ENCODE measurements at places on chromosomes 5 and 9.

- DNase-seq = no peak
- no peaks in the 10 kb centered on the region for H3K27me3 ChIP-seq
- H3K27ac ChIP-seq = no peak overlapping the region
- no peaks in the 10 kb centered on the region for H3K36me3 ChIP-seq
- peaks cover 3% of the 10 kb centered on the region for H3K4me1 ChIP-seq
Measured at GRCh38 chr9:104872656-104873488, 55.1 kb downstream of the ABCA1 start.

GRCh38 chr9:137317718-137318511, 15.8 kb upstream of the NRARP start:
- no peak overlapping the region for H3K4me3 ChIP-seq
- peak; percentile 45 for DNase-seq
- H3K27me3 ChIP-seq = no peaks in the 10 kb centered on the region
- H3K4me1 ChIP-seq = peaks cover 23% of the 10 kb centered on the region

DNA sequence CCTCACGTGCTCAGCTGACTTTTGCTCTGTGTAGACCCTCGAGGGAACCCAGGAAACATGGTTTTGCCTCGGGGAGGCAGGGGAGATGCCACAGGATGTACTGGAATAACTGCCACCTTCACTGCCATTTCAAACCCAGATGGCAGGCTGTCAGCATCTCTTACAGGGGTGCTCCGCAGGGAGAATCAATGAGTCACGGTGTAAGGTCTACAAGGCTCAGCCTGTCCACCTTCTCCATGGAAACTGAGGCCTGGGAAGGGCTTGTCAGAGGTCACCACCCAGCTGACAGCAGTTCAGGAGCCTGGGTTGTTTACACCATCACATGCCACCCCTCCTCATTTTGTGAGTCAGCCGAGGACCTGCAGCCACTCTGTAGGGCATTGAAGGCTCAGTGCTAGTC, 30.8 kb downstream of the DAB2IP start:
- no peak for DNase-seq
- H3K4me1 ChIP-seq = no peaks in the 10 kb centered on the region
- H3K4me3 ChIP-seq = no peak overlapping the region
- no peak overlapping the region for H3K27ac ChIP-seq
- no peaks in the 10 kb centered on the region for H3K27me3 ChIP-seq

DNA sequence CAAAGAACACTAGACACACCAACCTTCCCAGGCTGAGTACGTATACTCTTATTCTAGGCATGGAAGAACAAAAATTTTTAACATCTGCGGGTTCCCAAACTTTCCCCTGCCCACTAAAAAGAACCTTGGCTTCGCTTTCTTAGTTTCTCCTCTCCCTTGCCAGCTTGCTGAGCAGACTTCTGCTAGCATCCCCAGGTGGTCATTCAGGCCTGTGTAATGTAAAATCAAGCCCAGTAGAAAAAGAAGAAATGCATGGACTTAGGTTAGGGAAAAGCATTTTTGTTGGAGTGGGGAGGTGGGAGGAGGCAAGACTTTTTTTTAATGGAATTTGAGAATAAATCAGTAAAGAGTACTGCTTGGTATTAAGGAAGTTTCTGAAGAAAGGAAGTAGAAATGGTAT, 331.0 kb upstream of the TLE4 start:
- DNase-seq = no peak
- no peak overlapping the region for H3K27ac ChIP-seq
- H3K27me3 ChIP-seq = no peaks in the 10 kb centered on the region
- H3K4me3 ChIP-seq = no peak overlapping the region
- H3K36me3 ChIP-seq = no peaks in the 10 kb centered on the region
- no peaks in the 10 kb centered on the region for H3K4me1 ChIP-seq

DNA sequence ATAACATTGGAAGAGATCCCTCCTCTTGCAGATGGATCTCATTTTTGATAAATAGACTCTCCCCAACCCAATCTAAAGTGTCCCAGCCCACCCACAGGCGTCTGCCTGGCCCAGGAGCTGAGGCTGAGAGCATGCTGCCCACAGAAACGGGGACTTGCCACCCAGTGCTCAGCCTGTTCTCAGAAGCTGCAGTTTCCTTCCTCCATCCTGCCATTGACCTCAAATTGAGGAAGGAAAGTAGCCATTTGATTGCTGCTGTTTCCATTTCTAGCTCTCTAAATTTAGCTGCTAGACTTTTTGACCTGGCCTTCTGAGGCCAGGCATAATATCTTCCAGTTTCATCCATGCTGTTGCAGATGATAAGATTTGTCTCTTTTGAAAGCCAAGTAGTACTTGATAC, 31.1 kb upstream of the FRMD3 start:
- H3K27ac ChIP-seq = no peak overlapping the region
- no peaks in the 10 kb centered on the region for H3K4me1 ChIP-seq
- no peaks in the 10 kb centered on the region for H3K27me3 ChIP-seq
- no peak overlapping the region for H3K4me3 ChIP-seq
- H3K36me3 ChIP-seq = no peaks in the 10 kb centered on the region

DNA sequence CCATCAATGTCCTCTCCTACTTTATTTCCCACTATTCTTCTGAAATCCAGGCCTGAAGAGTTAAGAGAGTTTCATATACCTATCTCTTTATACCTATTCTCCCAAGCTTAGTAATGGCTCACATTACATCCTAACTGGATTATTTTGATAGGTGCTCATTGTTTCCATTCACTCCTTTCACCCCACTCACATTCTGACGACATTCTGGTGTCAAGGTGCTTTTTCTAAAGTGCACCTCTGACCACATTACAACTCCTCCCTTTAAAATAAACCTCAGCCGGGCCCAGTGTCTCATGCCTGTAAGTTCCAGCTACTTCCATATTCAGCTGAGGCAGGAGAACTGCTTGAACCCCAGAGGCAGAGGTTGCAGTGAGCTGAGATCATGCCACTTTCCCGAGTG, 417.1 kb downstream of the BNC2 start:
- H3K27ac ChIP-seq = no peak overlapping the region
- H3K27me3 ChIP-seq = no peaks in the 10 kb centered on the region
- H3K4me3 ChIP-seq = no peak overlapping the region
- H3K36me3 ChIP-seq = no peaks in the 10 kb centered on the region

GRCh38 chr9:36280989-36281388, 22.7 kb upstream of the GNE start:
- H3K4me1 ChIP-seq = no peaks in the 10 kb centered on the region
- no peaks in the 10 kb centered on the region for H3K36me3 ChIP-seq
- no peak for DNase-seq

- no peaks in the 10 kb centered on the region for H3K36me3 ChIP-seq
- H3K27ac ChIP-seq = no peak overlapping the region
- no peak for DNase-seq
- H3K4me3 ChIP-seq = no peak overlapping the region
Measured at GRCh38 chr9:69445251-69445650, 120.2 kb downstream of the ENTREP1 start.

- no peak overlapping the region for H3K27ac ChIP-seq
- no peaks in the 10 kb centered on the region for H3K36me3 ChIP-seq
- H3K4me3 ChIP-seq = no peak overlapping the region
Measured at GRCh38 chr9:132782037-132782436, 96.0 kb downstream of the AK8 start.

DNA sequence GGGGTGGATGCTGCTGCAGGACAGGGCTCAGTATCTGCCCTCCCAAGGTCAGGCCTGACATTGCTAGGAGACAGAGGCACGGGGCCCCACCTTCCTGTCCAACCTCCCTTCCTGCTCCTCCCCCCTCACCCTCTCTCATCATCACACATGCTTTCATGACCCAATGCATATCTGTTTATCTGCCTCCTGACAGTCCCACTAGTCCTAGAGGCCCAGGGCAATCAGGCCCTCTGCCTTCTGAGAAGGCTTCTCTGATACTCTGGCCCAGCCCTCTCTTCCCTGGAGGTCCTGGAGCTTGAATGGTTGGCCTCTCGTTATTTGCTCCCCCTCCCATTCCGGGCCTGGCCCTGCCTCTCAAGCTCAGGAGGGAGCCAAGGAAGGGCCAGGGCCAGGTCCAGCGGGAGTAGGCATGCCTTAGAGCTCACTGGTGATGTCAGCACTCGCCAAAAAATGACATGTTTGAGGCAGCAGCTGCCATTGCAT, 90.6 kb upstream of the SAP30L start:
- DNase-seq = no peak
- no peak overlapping the region for H3K27ac ChIP-seq
- no peaks in the 10 kb centered on the region for H3K27me3 ChIP-seq
- H3K36me3 ChIP-seq = no peaks in the 10 kb centered on the region
- no peaks in the 10 kb centered on the region for H3K4me1 ChIP-seq

- no peaks in the 10 kb centered on the region for H3K4me1 ChIP-seq
- H3K27ac ChIP-seq = no peak overlapping the region
- no peaks in the 10 kb centered on the region for H3K27me3 ChIP-seq
Measured at GRCh38 chr5:146940295-146940694, 61.7 kb upstream of the PPP2R2B start.

DNA sequence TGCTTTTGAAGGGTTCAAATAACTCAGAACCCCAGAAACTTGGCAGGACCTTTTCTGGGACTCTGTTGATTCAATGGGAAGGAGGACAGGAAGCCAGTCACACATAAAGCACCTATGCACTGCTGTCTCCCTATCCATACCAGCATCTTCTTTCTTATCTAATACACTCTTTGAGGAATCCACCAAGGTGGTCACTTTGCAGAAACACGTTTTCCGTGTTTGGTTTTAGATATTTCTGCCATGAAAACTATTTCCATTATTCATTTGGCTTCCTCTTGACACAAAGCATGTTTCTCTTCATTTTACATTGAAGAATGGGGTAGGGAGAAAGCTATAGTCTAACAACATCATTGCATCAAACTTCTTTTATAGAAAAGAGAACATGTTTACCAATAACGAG, 76.5 kb upstream of the NR3C1 start:
- H3K27ac ChIP-seq = no peak overlapping the region
- no peaks in the 10 kb centered on the region for H3K36me3 ChIP-seq
- no peak overlapping the region for H3K4me3 ChIP-seq
- no peaks in the 10 kb centered on the region for H3K4me1 ChIP-seq
- no peaks in the 10 kb centered on the region for H3K27me3 ChIP-seq

GRCh38 chr9:6034954-6035353, 19.5 kb upstream of the RANBP6 start:
- no peaks in the 10 kb centered on the region for H3K4me1 ChIP-seq
- H3K27me3 ChIP-seq = no peaks in the 10 kb centered on the region
- no peak overlapping the region for H3K4me3 ChIP-seq
- H3K27ac ChIP-seq = no peak overlapping the region
- DNase-seq = no peak

- peak overlapping the region; percentile 81 for H3K27ac ChIP-seq
- no peak overlapping the region for H3K4me3 ChIP-seq
- H3K27me3 ChIP-seq = no peaks in the 10 kb centered on the region
- no peaks in the 10 kb centered on the region for H3K36me3 ChIP-seq
- no peak for DNase-seq
- peaks cover 39% of the 10 kb centered on the region for H3K4me1 ChIP-seq
Measured at GRCh38 chr5:55600497-55601203, 65.9 kb upstream of the PLPP1 start.

- peak; percentile 55 for DNase-seq
- H3K27me3 ChIP-seq = no peaks in the 10 kb centered on the region
- no peak overlapping the region for H3K27ac ChIP-seq
- no peaks in the 10 kb centered on the region for H3K4me1 ChIP-seq
Measured at GRCh38 chr5:168047043-168047668, 244.3 kb upstream of the WWC1 start.

GRCh38 chr9:115884846-115885245, 268.7 kb upstream of the PAPPA start:
- H3K27ac ChIP-seq = no peak overlapping the region
- no peaks in the 10 kb centered on the region for H3K36me3 ChIP-seq
- no peaks in the 10 kb centered on the region for H3K27me3 ChIP-seq
- no peak for DNase-seq
- no peaks in the 10 kb centered on the region for H3K4me1 ChIP-seq

- no peak for DNase-seq
- no peak overlapping the region for H3K27ac ChIP-seq
- H3K27me3 ChIP-seq = no peaks in the 10 kb centered on the region
- no peaks in the 10 kb centered on the region for H3K4me1 ChIP-seq
Measured at GRCh38 chr5:176788941-176789872, 21.2 kb upstream of the UNC5A start.

GRCh38 chr9:101795147-101795546, 56.7 kb upstream of the GRIN3A start:
- no peak overlapping the region for H3K4me3 ChIP-seq
- H3K27me3 ChIP-seq = no peaks in the 10 kb centered on the region

DNA sequence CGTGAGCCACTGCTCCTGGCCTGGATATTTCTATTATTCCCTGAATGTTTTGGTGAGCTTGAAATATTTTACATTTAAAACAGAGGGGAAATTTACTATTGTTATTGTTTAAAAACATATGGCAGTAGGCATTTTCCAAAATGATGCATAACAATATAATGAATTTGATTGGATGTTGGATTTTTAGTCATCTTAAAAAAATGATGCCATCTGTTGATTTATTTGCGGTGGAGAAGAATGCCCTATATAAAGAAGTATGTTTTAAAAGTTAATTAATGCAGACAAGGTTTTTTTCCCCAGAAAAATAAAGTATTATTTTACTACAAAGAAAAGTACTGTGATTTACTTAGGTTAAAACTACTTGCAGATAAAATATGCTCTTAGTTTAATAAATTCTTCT, 33.4 kb upstream of the ARRDC3 start:
- H3K27me3 ChIP-seq = no peaks in the 10 kb centered on the region
- H3K36me3 ChIP-seq = no peaks in the 10 kb centered on the region
- no peak for DNase-seq
- no peaks in the 10 kb centered on the region for H3K4me1 ChIP-seq

GRCh38 chr5:171858303-171858702, 72.7 kb downstream of the SMIM23 start:
- no peak overlapping the region for H3K4me3 ChIP-seq
- no peaks in the 10 kb centered on the region for H3K4me1 ChIP-seq
- H3K36me3 ChIP-seq = no peaks in the 10 kb centered on the region
- no peak overlapping the region for H3K27ac ChIP-seq
- no peak for DNase-seq

DNA sequence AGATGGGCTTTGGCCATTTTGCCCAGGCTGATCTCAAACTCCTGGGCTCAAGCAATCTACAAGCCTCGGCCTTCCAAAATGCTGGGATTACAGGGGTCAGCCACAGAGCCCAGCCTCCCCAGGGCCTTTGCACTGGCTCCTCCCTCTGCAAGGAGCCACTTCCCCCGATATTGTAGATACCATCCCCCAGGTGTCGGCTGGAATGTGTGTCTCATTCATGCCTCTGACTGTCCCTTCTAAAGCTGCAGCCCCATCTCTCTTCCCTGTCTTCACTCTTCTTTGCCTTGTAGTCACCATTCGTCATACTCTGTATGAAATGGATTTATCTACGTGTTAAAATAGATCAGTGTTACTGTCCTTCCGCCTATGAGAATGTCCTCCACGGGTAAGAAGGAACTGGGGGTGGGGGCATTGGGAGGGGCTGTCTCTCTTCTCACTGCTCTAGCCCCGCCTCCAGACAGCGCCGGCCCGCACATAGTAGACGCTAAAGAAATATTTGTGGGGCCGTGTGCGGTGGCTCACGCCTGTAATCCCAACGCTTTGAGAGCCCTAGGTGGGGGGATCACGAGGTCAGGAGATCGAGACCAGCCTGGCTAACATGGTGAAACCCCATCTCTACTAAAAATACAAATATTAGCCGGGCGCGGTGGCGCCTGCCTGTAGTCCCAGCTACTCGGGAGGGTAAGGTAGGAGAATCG, 68.5 kb downstream of the LMX1B start:
- no peaks in the 10 kb centered on the region for H3K4me1 ChIP-seq
- H3K4me3 ChIP-seq = no peak overlapping the region
- no peak overlapping the region for H3K27ac ChIP-seq
